ENCODE measurements at places on chromosomes 4 and X.

- DNase-seq: no peak
Measured at GRCh38 chr4:99815597-99816011, 1.0 kb upstream of the DAPP1 start.

- peak; percentile 51 for DNase-seq
Measured at GRCh38 chr4:145098675-145099037, 545 bp downstream of the ABCE1 start.

DNA sequence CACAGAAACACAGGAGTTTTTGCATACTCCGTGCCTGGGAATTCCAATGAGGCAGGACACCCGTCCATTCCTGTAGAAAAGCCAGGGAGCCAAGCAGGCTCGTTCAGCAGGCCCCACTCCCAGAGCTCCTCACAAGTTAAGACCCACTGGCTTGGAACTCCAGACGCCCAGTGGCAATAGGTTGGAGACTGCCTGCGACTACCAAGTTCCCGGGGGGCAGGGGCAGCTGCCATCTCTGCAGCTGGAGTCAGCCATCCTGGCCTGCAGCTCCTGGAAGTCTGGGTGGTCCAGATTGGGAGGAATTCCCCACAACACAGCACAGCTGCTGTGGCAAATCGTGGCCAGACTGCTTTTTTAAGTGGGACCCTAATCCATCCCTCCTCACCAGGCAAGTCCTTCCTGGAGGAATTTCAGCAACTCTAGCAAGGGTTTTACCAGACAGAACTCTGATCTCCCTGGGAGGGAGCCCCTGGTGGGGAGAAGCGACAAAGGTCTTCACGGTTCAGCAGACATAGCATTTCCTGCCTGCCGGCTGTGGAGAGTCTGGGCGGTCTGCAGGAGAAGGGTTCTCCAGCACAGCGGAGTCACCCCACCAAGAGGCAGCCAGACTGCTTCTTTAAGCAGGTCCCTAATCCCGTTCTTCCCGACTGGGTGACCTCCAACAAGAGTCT lies 231.9 kb downstream of the STPG2 start:
- DNase-seq: no peak

DNA sequence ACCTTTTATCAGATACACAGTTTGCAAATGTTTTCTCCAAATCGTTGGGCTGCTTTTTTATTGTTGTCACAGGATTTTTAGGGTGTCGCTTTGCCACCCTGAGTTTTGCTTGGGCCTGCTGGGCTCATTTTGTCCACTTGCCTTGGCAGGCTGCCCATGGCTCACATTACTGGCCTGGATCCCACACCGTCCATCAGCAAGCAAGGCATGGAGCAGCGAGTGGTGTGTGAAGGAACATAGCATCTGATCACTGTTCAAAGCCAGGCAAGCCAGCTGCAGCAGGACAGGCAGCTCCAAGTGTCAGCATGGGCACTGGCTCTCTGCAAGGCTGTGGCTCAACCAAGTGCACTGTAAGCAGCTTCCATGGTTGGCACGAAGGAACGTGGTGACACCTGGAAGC lies 261.4 kb upstream of the TECRL start:
- no peak for DNase-seq

- no peak for DNase-seq
Measured at GRCh38 chrX:150574559-150575418, 6.4 kb downstream of the MTM1 start.

GRCh38 chr4:73275318-73275654 lies 16.7 kb upstream of the ANKRD17 start:
- DNase-seq: no peak

- DNase-seq: peak; percentile 55
Measured at GRCh38 chr4:183398298-183399125, 45.9 kb upstream of the CDKN2AIP start.

- peak; percentile 64 for DNase-seq
Measured at GRCh38 chr4:88018466-88018865, 11.0 kb downstream of the PKD2 start.

- no peak for DNase-seq
Measured at GRCh38 chr4:142550965-142551364, 295.1 kb downstream of the INPP4B start.

DNA sequence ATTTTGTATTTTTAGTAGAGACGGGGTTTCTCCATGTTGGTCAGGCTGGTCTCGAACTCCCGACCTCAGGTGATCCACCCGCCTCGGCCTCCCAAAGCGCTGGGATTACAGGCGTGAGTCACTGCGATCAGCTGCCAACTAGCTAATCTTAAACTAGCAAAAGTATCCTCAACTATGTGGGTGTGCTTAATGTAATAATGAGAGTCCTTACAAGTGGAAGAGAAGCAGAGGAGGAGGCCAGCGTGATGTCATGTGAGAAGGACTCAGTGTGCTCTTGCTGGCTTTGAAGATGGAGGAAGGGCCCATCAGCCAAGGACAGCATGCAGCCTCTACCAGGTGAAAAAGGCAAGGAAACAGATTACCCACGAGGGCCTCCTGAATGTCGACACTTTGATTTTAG lies 19.6 kb downstream of the SCD5 start:
- no peak for DNase-seq

- no peak for DNase-seq
Measured at GRCh38 chr4:140764785-140765392, 8.7 kb upstream of the TBC1D9 start.

Measured in muscle of arm (tissue), 14 donors.